ENCODE measurements at places on chromosomes 1 and 21. TPM values are rescaled to one million over a fixed set of nuclear protein-coding genes. Genes with fewer than 3 reads are reported as not detected.

The LRRC53 gene
- polyA plus RNA-seq: not detected

The MYOG gene
- not detected for polyA plus RNA-seq

The THEM5 gene
- polyA plus RNA-seq: not detected

GRCh38 chr1:154190550-154190949 lies 1.4 kb downstream of the TPM3 start:
- no peaks in the 10 kb centered on the region for H3K4me1 ChIP-seq
- H3K27ac ChIP-seq: no peak overlapping the region
- DNase-seq: no peak
- peaks cover 4% of the 10 kb centered on the region for H3K27me3 ChIP-seq

- H3K4me1 ChIP-seq: no peaks in the 10 kb centered on the region
- DNase-seq: no peak
- no peaks in the 10 kb centered on the region for H3K27me3 ChIP-seq
Measured at GRCh38 chr1:194026422-194026821, 840.0 kb upstream of the B3GALT2 start.

All from lung (tissue), 17 donors.